A549 (cell line): ENCODE measurements at places on chromosomes 7 and 10.

DNA sequence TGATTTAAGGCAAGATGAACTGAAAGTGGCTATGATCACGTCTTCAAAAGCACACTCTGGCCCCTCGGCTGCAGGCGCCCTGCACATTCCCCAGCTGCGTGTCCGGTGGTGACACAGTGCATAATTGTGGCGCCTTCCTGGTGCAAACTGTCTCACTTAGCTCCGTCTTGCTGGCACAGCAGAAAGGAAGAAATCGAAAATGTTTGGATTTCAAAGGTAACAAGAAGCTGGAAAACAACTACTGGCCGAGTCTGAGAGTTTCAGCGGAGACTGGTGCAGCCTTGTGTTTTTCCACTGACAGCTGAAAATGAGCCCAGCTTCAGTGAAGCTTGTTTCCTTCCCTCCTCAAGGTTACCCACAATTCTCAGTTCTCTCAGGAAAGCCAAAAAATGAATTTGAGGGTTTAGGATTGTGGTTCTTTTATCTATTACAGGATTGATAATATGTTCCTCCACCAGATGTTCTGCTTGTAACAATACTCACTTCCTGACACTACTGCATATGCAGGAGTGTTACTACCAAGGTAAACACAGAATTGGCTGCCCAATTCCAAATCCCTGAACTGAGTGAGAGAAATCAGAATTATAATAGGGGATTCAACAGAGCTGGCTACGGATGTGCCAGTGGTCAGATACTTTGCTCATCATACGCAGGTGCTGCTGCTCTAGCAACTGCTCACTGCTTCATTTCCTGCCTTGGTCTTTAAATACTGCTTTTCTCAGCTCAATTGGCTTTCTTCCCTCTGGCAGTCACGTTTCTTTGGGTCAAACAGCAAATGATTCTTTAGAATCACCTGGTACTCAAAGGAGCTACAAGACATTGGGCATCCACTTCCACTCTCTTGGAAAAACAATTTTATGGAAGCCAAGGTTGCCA lies 63.7 kb downstream of the TRUB1 start:
- no peak for DNase-seq

GRCh38 chr10:84763965-84764364 lies 435.6 kb downstream of the CCSER2 start:
- no peak for DNase-seq

DNA sequence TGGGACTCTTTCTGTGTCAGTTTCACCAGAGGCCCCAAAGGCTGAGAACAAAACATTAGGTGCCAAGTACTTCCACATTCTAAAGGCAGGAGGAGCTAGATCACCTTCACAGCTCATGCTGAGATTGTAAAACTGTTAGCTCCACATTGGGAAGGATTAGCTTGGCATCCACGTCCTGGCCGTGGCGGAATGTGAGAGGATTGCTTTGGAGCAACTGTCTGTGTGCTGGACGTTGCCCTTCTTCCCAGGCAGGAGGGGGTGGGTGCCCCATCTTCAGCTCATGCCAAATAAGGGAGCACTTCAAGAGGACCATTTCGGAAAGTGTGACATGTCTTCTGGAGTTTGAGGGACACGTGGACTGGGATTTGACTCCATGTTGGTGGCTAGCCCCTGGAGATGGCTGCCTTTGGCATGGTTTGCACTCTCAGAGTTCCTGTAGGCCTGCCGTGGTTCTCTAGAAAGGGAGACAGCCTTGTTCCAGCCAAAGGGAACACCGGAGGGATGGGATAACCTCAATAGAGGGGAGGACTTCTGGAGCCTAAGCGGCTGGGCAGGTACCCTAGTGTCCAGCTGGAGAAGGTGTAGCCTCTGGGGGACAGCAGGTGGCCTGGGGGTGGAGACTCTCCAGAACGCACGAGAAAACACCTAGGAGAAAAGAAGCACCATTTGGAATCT lies 19.9 kb upstream of the FMC1 start:
- DNase-seq: peak; percentile 48

DNA sequence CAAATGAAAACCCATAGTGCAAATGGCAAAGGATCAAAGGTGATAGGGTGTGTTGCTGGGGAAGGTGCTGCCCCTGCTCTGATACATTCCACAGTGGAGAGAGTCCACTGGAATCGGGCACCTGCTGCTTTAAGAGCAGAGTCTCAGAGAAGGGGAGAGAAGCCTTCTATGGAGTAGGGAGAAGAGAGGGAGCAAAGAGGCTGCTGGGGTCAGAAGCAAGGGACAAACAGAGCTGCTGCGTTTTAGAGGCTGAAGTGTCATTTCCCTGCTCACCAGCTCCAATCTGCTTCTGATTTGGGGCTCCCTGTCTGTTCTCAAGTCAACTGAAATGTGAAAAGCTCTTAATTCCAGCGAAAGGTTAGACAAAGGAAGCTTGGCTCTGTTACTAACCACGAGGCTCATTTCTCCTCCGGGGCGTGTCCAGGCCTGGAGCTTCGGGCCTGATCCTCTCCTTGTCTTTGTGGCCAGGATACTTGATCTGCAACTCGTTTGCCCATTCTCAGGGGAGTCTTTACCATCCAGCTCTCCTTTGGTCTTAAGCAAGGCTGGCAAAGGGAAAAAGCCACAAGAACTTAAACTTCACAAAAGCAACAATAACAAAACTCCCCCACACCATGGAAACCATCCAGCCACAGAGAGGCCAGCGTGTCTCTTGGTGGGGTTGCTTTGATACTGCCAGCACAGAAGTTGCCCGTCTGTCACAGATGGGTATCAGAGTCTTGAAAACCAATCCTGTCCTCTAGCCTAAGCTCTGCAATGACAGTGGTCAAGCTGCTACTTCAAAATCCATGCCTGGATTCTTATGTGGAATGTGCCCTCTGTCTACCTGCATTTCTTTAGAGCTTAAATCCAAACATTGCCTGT lies 692.6 kb downstream of the SUGCT start:
- no peak for DNase-seq

- no peak for DNase-seq
Measured at GRCh38 chr7:142463401-142463850, 205.6 kb upstream of the PRSS58 start.

DNA sequence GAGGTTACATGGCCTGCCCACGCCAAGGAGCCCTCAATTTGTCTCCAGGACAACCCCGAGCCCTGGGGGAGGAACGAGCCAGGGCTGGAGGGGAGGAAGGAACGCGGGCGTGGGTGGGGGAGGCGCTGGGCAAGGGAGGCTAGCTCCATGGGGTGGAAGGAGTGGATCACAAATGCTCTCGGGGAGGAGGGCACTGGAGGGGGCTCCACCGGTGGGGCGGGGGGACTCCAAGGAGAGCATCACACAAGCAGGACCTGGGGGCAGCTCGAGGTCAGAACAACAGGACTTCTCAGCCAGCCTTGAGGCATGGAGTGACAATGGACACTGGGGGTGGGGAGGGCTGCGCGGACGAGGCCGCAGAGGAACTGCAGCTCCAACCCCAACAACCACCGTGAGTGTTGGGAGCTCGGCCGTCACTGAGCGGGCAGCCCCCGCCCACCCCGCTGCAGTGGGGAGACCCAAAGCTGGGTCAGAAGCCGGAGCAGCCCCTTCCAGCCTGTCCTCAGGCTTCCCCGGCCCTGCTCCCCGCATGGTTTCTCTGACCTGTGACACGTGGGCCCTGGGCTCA lies 41.1 kb downstream of the STK32C start:
- no peak for DNase-seq

- DNase-seq: no peak
Measured at GRCh38 chr10:104345941-104346340, 7.7 kb upstream of the ITPRIP start.

DNA sequence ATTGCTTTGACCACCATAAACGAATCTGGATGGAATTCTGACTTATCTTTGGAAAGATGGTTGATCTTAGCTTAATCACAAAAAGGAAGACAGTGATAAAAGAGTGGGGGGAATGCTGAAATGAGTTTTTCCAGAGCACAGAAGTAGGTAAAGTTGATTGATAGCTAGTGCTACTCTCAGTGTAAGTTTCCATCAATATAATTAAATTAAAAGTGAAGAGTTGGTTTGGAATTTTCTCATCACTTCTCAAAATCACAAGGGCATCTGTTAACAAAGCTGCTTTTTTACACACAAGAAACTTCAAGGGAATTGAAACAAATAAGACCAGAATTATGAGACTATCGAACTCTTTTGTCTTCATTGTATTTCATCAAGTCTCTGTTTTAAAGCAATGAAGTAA lies 1217.3 kb downstream of the REEP3 start:
- DNase-seq: no peak

GRCh38 chr10:11469575-11470391 lies 141.7 kb downstream of the USP6NL start:
- no peak for DNase-seq

- DNase-seq: no peak
Measured at GRCh38 chr10:95474228-95475002, 86.8 kb downstream of the SORBS1 start.

DNA sequence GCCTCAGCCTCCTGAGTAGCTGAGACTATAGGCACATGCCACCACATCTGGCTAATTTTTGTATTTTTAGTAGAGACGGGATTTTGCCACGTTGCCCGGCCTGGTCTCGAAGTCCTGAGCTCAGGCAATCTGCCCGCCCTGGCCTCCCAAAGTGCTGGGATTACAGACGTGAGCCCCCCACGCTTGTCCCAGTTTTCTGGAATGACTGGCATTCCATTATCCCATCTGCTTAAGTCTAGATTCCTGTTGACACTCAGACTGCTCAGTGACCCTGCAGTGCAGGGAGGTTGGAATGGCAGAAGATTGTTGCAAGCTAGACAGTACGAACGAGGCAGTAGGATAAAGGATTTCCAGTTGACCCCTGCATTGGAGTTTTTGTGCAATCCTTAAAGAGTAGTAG lies 135.1 kb upstream of the NPS start:
- no peak for DNase-seq

GRCh38 chr7:141698247-141699015 lies 3.5 kb downstream of the DENND11 start:
- DNase-seq: no peak

- DNase-seq: no peak
Measured at GRCh38 chr7:16447876-16448275, 17.7 kb downstream of the SOSTDC1 start.
